HAP-1 (cell line): ENCODE measurements at places on chromosomes 4 and X.

DNA sequence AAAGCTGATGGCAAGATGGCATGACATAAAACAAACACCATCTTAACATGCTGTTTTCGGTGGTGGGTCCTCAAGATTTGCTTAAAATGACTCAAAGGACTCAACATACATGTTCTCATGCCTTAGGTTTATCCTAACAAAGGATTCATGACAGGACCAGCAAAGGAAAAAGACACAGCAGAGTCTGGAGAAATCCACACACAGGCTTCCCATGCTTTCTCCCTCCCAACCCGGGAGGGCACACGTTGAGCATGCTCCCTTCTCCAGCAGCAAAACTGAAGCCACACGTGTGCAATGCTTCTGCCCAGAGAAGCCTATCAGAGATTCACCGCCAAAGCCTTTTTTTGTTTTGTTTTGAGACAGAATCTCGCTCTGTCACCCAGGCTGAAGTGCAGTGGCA is 39.9 kb downstream of the SAT1 start:
- no peak for DNase-seq

DNA sequence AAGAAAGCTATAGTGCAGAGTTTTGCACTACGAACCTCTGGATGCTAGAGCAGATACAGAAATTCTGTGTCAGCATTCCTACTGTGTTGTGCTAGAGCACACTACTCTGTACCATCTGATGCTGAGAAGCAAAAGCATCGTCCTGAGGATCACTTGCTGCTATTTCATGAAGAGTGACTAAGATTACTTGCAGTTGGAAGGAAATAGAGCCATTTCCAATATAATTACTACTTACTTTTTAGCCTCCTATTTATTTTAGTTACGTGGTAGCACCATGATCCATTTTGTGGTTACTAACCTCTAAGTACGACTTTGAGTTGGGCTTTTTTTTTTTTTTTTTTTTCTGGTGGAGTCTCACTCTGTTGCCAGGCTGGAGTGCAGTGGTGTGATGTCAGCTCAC is 226.7 kb downstream of the PALLD start:
- DNase-seq = no peak

- DNase-seq = no peak
Observed at GRCh38 chr4:104829761-104830160, 316.9 kb upstream of the TET2 start.

DNA sequence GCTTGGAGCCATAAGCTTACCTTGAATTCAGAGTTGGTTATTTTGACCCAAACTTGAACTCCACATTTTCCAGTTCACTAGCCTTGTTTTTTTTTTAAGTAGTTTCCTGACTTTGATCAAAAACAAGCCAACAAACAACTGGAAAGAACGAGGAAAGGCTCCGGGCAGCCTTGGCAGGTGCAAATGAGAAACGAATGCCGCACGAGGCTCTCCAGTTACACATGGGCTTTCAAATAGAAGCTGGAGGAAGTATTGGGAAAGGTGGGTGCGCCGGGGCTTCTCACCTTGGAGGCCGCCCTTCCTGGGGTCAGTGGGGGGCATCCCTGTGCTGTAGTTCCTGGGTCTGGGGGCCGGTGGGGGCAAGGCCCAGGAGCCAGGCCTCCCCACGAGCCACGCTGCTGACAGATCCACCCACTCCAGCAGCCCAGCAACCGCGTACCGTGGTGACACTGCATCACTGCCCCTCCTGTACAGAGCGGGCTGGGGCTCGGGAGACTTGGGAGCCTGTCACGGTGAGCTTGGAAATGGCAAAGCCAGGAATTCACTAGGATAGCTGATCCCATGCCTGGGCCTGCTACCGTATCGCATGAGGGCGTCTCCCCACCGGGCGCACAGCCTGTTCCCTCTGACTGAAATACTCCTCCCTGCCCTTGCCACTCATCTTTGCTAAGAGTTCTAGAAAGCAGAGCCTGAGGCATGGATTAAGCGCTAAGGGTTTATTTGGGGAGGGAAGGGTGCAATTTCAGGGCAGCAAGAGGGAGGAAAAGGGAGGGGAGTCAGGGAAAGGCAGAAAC is 50.9 kb upstream of the ADRA2C start:
- DNase-seq = no peak

DNA sequence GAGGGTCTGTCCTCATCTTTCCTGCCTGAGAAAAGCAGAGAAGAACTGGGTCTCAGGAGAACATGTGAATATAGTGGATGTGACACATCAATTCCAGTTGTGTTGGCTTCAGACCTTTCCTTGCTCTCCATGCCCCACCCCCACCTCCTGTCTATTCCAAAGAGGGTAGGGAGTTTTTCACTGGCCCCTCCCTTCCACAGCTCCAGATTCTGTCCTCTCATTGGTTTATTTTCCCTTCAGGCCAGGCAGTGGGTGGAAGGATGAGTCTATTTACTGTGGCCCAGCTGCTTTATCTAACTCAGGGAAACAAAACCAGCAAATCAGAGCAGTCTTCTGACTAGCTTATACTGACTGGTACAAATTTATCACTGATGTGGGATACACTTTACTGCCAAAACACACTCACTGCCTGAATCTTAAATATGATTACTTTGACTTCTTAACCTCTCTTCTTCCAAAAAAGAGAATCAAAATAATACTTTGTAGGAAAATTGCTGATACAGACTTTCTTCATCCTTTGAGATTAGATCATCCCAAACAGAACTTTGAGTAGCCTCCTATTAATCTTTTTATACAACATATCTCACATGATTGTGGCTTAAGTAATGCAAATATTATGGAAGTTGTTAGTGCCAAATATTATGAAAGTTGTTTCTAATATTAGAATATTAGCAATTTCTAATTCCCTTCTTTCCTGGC is 221.2 kb downstream of the MID1 start:
- DNase-seq = no peak
